ENCODE measurements at places on chromosomes 5 and 9.

DNA sequence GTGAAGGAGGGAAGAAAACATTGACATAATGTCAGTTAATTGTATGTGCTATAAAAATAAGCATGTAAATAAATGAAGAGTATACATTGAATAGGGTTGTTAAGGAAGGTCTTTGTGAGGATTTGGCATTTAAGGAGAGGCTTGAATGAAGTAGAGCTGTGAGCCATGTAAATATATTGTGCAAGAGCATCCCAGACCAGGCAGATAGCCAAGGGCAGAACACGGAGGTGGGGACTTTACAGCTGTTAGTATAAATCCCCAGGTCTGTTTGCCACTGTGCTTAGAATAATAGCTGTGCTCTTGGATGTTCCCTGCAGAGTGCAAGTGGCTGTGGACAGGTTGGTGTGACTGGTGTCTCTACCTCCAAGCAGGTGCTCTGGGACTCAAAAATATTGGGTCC lies 211.7 kb downstream of the LRRC70 start:
- no peak for DNase-seq

DNA sequence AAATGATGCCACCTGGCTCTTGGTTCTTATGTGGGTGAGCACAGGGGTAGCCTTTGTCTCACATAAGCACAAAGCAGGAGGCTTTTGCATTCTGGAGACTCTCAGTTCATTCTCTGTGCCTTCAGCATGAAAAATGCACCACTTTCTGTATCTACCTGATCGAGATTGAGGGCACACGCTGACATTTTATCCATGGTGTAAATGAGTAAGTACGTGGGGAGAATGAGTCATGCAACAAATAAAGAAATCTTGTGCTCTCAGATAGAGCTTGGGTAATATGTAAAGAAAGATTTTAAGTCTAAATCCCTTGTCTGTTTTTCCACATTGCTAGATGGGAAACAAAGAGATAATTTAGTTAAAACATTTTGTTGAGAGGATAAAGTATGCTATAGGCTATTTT lies 607.2 kb upstream of the WWC1 start:
- DNase-seq: no peak

DNA sequence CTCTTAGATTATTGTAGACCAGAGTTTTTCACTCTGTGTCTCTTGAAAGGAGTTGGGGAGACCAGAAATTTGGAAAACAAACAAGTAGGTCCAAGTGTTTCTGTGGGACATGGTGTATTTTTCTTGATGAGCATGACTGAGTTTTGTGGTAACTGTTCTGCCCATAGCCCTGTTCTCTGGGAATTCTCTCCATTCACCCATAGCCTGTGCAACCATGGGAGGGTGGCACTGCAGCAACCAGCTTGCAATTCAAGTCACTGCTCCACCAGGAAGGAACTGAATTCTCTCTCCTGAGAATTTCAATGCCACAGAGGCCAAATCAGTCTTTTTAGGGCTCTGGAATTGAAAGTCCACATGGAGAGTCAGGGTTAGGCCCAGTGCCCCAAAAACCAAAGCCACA lies 475.3 kb upstream of the TRPC7 start:
- DNase-seq: no peak

DNA sequence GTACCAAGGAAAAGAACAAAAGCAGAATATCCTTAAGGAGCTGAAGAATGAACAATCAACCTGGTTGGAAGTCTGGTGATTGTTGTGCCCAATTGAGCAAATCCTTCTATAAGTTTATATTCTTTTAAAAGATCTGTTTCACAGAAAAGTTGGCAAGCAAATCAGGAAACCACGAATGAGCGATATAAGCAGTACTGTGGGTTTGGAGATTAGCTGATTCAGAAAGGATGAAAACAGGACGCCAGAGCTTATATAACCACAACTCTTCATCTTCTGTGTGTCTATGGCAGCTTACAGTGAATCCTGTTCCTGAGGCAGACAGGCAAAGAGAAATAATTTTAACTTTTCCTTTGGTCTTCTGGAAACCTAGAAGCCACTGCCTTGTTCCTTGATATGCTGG lies 61.7 kb downstream of the SLC38A9 start:
- no peak for DNase-seq

- no peak for DNase-seq
Observed at GRCh38 chr5:6788956-6789649, 75.9 kb downstream of the TENT4A start.

GRCh38 chr5:16392718-16393117 lies 72.9 kb downstream of the ZNF622 start:
- no peak for DNase-seq

DNA sequence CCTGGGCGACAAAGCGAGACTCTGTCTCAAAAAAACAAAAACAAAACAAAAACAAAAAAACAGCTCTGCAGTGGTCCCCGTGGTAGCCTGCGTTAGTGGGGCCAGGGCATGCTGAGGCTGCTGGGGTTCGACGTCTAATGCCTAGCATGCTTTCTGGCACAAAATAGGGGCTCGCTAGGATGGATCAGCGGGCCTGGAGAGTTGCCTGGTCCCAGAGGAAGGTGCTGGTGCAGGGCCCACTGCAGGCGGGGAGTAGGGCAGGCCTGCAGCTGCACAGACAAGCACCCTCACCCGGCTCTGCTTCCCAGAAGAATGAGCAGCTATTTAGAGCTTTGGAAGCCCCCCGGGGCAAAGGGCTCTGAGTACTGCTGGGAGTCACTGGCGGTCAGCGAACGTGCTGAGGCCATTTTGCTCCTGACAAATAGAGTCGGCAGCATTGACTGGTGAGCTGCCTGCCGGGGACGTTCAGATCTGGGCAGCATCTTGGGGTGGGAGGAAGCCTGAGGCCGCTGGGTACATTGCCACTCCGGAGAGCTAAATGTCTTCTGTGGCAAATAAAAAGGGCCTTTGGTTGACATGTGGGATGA lies 126.7 kb downstream of the OLFM1 start:
- DNase-seq: no peak

DNA sequence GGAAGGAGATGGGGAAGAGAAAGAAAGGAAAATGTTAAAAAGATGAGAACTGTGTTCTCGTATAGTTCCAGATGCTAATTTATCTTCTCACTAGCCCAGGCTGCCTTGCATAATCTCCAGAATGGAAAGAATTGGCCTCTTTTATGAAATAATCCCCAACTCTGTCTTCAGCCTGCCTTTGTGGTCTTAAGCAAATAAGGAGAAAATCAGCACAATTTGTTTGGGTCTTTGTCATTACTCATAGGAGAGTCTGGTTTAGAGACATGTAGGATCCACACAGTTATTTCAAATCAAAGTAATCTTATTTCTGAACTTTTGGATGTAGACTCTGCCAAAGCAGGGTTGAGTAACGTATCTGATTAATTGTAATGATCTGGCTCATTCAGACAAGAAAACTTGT lies 50.7 kb upstream of the CAMK4 start:
- no peak for DNase-seq

DNA sequence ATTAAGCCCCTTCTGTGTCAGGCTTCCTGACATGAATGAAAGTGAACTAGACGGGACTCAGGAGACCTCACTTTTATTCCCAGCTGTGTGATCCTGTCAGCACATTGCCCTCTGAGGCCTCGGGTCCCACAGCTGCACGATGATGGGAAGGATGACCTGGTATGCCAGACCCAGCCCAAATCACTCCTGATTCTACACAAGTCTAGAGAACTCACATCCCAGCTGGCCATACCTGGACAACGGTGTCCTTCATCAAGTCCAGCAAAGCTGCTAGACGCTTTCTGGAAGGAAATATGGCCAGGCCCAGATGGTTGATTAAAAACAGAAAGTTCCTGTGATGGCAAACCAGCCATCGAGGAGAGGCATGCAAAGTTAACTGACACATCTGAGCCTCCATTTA lies 118.0 kb upstream of the FSTL4 start:
- no peak for DNase-seq

- DNase-seq: no peak
Observed at GRCh38 chr5:174324680-174325079, 279.2 kb downstream of the NSG2 start.

- no peak for DNase-seq
Observed at GRCh38 chr5:61330341-61330844, 1.7 kb upstream of the ZSWIM6 start.

DNA sequence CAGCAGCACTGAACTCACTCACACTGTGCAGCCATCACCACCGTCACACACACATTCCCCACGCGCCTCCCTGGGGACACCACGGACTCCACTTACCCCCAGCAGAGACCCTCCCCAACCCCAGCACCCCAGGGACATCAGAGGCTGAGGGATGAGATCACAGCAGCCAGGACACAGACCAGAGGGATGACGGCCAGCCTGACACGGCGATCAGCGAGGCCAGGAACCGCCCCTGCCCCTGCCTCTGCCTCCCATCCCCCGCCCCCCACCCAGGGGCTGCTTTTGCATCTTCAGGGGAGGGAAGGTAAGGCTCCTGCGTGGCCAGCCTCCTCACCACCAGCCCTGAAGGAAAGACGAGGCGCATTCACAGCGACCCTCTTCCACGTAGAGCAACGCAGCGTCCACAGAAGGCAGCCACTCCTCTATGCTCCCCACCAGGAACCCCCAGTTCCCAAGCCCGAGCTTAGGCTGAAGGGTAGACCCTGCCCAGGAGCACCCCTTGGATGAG lies 104.5 kb downstream of the VAV2 start:
- no peak for DNase-seq

DNA sequence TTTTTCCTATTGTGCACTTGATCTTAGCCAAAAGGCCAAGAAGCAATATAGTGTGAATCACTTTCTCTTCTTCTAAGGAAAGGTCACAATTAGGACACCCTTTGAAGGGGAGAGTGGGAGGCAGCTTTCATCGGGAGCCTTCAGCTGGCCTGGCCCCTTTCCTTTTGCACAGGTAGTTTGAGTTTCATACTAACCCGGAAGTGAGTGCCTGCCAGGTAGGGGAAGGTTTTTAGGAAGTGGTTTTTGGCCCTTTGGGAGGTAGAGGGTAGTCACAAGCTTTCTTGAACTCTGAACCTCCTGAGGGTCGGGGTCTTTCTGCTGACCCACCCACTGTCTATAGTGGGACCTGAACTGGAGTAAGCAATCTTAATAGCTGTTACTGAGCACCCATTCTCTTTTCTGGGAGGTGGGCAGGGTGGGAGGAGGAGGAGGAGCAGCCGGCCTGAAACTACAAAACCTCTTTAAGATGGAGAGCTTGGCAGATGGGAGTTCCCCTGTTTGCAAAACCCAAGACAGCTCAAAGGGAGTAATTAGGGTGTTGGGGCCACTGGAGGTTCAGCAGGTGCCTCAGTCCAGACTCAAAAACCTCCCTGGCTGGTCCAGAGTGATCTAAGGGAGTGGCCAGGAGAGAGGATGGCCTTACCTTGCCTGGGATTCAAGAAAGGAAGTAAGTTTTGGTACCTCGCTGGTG lies 6.0 kb downstream of the LARP1 start:
- no peak for DNase-seq

DNA sequence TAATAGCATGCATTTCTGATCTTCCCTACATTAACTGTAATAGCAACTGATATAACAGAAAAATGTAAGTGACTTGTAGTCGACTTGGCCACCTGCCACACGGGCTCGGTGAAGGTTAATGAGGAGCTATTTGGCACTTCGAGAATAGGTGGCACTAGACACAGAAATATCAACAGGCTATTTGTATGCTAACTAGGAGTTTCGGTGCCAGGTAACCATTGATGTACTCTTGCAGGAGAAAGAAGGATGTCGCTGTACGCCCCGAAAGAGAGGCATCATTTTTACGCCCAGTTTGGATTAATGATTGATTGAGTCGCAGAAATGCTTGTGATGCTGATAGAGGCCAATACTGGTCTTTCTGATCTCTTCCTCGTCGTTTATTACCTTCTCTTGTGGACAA lies 516 bp upstream of the DMRT2 start:
- no peak for DNase-seq

GRCh38 chr9:112380825-112381221 lies 915 bp downstream of the HSDL2 start:
- DNase-seq: no peak

DNA sequence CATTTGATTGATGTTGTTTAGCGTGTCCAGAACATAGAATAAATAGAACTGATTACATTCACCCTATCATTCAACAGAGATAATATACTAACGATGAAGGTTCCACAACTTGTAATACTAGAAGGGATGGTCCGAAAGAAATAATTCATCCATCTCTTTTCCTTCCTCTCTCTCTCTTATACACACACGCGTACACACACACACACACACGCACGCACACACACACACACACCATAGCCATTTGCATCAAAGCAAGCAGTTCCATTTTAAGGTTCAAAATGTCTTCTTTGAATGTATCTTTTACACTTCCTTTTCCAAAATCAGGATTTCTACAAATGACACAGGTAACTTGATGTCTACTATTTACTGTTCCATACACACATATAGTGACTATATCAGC lies 887 bp downstream of the GDA start:
- DNase-seq: no peak

Measured in activated T-helper 1 cell treated with anti-CD3 and anti-CD28 coated beads, Interleukin-2, amount 50 U/mL, for 16 hours (primary cell).